ENCODE measurements at places on chromosomes 4 and X. TPM values are rescaled to one million over a fixed set of nuclear protein-coding genes. Genes with fewer than 3 reads are reported as not detected.

The CWH43 gene
- not detected for polyA plus RNA-seq

The GATA1 gene
- polyA plus RNA-seq: not detected

The OPHN1 gene
- polyA plus RNA-seq: 1.1 TPM

The CDX4 gene
- polyA plus RNA-seq: not detected

The DDIT4L gene
- 2.3 TPM for polyA plus RNA-seq

The SMIM31 gene
- not detected for polyA plus RNA-seq

The CCNA2 gene
- polyA plus RNA-seq: 0.43 TPM

The TSPAN6 gene
- polyA plus RNA-seq: 11.9 TPM

The SSX1 gene
- not detected for polyA plus RNA-seq

The DMRTC1 gene
- polyA plus RNA-seq: not detected

- DNase-seq: peak; percentile 23
Measured at GRCh38 chrX:155434906-155435743, 23.3 kb downstream of the F8A3 start.

DNA sequence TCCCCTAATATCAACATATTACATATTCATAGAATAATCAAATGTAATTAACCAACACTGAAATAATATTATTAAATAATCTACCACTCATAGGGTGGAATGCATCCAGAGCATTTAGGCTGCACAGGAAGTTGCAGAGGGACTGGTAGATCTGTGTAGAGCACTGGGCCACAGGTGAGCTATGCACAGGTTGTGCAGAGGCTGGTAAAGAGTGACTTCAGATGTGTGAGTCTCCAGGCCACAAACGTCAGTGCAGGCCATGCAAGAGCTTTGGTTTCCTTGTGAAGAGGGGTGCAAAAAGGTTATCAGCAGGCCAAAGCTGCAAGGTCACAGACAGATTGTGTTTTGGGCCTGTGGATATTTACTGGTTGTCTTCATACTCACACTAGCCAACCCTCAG is 25.5 kb upstream of the MANBA start:
- no peak for DNase-seq

DNA sequence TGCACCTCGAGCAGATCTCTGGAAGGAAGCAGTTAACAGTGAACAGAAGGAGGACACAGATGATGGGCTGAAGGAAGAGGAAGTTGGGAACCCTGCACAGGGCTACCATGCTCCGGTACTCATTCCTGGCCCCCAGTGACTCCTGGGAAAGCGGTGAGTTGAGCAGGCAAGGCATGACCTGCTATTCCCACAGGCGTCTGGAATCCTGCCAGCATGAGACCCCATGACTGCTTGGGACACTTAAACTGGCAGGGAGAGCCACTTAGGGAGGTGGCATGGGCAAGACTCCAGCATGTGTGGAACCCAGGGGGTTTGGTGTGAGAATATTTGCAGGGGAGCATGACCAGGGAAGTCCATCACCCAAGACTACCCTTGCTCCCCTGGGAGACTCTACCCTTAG is 1056.4 kb upstream of the POU3F4 start:
- no peak for DNase-seq

DNA sequence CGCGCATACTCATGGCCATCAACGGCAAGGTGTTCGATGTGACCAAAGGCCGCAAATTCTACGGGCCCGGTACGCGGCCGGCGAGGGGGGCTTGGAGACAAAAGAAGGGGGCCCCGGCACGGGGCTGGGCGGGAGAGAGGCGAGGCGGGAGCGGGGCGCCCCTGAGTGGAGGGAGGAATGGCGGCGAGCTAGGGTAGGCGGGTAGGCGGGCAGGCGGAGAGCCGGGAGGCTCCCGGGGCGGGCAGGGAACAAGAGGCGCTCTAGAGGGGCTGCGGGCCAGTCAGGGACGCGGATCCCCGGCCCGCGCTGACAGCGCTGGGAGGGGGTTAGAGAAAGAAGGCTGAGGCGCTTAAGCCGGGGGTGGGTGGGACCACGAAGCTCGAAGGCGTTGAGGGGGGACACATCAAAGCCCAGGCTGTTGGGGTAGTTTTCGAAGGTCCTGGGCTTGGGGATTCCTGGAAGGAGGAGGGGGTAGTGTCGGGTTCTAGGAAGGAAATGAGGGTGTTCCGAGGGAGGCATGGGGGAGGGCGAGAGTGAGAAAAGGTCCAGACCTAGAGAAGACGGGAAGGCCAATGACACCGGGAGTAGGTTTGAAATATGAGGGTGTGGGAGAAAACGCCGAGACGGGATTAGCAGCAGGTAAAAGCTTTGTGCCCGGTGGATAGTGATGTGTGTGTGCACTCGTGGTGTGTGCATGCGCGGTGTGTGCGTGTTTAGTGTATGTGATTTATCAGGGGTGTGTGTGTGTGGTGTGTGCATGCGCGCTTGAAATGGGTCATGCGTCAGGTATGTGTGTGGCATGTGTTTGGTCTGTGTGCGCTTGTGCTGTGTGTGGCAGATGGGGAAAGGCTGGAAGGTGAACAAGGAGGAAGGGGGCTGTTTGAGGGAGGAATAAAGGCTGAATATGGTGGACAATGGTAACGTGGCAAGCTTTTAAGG is 807 bp downstream of the PGRMC1 start:
- peak; percentile 73 for DNase-seq

DNA sequence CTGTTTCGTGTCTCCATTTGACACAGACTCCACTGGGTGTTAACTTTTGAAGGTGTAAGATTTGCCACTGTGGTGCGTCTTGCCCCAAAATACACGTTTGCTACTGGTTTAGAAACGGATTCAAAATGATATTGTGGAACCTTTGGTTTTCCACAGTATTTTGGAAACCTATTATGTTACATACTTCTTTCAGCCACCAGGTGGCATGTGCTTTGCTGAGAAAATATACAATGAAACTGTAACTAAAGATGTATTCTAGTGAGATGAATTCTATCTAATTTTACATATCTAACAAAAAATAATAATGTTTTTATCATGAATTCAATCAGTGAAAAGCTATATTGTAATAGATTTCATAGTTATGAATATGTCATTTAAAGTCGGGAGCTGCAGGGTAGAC is 28.4 kb upstream of the SLITRK4 start:
- no peak for DNase-seq

DNA sequence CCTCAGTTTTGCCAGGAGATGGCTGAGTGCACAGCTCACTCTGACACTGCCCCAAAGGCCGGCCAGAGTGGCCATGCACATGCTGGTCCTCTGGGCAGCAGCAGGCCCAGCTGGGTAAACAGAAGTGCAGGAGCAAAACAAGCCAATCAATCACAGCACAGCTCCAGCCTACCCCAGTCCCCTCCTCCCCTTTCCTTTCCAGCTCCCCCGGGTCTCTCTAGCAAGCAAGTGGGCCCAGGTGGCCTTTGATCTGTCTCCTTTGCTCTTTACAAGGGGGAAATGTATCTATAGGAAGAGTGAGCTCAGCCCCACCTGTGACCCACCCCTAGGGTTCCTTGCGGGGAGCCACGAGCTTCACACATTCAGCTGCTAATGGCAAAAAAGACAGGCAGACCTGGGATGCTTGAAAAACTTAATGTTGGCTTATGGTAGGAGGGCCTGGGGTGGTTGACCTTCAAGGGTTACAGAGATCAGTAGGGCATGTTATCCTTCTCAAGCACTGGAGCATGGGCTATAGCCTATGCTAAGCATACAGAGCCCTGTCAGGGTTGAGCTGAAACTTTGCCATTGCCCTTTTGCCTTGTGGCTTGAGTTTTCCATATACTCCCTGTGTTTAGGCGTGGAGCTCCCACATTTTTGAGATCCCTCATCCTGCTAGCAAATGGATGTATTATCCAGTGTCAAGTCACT is 57.8 kb upstream of the PLAC1 start:
- no peak for DNase-seq

- DNase-seq: no peak
Measured at GRCh38 chrX:65926095-65927019, 113.5 kb downstream of the VSIG4 start.

DNA sequence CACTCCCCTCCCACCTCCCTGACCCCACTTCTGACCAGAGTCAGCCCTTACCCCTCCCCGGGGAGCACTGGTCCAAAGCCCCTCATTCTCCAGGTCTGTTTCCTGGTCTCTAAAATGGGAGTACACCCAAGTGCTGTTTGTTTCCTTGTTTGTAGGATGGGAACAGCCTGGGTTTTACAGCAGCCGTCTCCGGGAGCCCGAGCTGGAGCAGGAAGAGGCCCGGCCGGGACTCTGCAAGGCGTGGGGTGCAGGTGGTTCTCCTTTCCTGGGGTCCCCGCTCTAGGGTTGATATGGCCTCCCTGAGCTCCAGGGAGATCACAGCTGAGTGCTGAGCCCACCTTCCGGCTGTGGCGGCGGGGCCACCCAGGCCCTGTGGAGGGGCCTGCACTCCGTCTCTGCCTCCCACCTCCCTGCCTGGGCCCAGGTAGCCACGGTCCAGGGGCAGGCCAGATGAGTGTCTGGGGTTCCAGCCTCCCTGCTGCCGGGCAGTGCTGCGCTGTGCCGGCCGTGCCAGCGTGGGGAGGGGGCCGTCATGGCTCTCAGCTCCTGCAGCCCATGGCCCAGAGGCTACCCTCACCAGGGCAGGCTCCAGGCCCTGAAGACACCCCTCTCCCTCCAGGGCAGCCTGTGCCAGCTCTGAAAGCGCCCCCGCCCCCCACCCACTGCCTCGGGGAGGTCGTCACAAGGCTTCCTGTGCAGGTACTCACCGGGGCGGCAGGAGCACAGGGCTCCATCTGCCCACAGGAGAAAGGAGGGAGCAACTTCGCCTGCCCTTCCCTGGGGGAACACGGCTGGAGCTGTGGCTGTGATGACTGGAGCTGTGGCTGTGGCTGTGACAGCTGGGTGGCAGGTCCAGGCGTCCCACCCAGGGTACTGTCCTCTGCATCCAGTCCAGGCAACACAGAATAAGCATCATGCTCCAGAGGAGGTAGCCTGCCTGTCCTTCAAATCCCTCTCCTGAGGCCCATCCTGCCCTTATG is 98.8 kb downstream of the ADRA2C start:
- no peak for DNase-seq

DNA sequence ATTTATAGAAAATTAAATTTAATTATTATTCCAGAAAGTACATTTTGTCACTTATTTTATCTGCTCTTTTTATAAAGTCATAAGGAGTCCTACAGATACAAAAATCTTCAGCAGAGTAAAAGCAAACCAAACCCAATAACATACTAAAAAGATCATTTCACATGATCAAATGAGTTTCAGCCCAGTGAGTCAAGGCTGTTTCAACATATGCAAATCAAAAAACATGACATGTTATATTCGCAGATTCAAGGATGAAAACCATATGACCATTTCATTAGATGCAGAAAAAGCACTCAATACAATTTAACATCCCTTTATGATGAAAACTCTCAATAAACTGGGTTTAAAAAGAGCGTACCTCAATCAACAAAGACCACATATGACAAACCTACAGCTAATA is 214.3 kb downstream of the FAT4 start:
- no peak for DNase-seq

- DNase-seq: no peak
Measured at GRCh38 chr4:110533940-110534339, 58.0 kb downstream of the ENPEP start.

DNA sequence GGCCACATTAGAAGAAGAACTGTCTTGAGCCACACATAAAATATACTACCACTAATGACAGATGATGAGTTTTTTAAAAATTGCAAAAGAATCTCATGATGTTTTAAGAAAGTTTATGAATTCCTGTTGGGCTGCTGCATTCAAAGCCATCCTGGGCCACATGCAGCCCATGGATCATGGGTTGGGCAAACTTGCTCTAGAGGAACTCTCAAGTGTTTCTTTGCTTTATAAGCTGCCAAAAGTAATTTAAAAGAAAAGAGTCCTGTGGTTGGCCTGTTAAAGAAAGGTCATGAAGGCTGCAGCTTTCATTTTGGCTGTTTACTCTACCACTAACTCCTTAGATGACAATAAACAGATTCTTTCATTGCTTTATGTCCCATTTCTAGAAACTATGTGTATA is 218.2 kb downstream of the SCFD2 start:
- no peak for DNase-seq

- no peak for DNase-seq
Measured at GRCh38 chrX:53794181-53794580, 107.7 kb upstream of the HUWE1 start.

DNA sequence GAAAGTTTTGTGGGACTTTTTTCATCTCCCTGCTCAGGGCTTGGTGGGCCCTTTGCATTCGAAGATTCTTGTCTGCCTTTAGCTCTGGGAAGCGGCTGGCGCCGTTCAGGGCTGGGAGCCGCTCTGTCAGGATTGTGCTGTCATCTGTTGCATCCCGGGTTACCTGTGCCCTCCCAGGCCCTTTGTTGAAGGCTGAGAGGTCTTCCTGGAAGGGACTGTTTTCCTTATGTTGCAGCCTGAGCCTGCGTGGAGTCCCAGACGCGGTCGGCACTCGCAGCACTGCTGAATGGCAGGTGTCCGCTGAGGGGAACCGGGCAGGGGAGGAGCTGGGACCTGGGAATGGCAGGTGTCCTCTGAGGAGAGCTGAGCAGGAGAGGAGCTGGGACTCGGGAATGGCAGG is 15.9 kb downstream of the RGS12 start:
- peak; percentile 2 for DNase-seq

- no peak for DNase-seq
Measured at GRCh38 chr4:81260443-81261101, 45.5 kb upstream of the PRKG2 start.

DNA sequence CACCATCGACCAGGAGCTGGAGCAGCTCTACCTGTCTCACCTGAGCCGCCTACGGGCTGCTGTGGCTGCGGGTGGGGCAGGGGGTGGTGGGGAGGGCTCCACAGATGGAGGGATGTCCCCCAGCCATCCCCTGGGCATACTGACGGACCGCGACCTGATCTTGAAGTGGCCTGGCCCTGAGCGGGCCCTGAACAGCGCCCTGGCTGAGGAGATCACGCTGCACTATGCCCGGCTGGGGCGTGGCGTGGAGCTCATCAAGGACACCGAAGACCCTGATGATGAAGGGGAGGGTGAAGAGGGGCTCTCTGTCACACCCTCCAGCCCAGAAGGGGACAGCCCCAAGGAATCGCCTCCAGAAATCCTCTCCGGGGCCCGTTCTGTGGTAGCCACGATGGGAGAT is 16.5 kb downstream of the PPP1R3F start:
- no peak for DNase-seq

DNA sequence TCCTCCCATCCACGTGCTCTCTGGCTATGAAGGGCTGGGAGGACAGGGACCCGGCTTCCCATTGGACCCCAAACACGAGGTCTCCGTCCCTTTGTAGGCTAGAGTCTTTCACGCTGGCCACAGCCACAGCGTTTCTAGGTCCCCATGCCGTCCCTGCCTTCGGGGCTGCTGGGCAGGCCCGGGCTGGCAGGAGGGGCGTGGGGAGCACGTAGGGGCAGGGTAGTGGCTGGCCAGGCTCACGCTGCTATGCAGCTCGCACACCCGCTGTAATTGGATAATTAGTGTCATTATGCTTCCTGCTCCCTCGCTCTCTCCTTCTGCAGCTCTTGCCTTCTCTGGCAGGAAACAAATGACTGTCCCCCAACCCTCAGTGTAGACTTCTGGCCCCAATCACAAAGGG is 9.8 kb downstream of the ATP2B3 start:
- no peak for DNase-seq

GRCh38 chr4:109729117-109729717 is 653 bp downstream of the PLA2G12A start:
- DNase-seq: no peak
